ENCODE measurements at places on chromosomes 5 and 9.

GRCh38 chr5:168978500-168978899 lies 322.4 kb downstream of the SLIT3 start:
- no peak for DNase-seq

DNA sequence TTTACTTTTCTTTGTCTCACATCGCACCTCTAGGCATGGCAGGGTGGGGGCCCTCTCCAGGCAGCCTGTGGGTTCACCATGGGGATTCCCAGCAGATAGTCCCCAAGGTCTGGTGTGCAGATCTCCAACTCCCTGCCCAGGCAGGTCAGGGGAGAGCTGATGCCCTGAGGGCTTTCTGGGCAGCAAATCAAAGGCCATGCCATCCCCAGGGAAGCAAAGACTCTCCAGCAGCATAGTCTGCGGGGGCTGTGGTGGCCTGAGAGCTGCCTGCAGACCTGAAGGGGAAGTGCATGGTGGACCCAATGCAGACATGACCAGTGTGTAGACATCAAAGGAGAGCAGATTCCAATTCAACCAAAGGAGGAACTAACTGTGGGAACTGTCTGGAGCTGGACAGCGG lies 7.7 kb downstream of the NEURL1B start:
- DNase-seq, result no peak

GRCh38 chr5:6360323-6361072 lies 17.8 kb downstream of the MED10 start:
- DNase-seq, result no peak

DNA sequence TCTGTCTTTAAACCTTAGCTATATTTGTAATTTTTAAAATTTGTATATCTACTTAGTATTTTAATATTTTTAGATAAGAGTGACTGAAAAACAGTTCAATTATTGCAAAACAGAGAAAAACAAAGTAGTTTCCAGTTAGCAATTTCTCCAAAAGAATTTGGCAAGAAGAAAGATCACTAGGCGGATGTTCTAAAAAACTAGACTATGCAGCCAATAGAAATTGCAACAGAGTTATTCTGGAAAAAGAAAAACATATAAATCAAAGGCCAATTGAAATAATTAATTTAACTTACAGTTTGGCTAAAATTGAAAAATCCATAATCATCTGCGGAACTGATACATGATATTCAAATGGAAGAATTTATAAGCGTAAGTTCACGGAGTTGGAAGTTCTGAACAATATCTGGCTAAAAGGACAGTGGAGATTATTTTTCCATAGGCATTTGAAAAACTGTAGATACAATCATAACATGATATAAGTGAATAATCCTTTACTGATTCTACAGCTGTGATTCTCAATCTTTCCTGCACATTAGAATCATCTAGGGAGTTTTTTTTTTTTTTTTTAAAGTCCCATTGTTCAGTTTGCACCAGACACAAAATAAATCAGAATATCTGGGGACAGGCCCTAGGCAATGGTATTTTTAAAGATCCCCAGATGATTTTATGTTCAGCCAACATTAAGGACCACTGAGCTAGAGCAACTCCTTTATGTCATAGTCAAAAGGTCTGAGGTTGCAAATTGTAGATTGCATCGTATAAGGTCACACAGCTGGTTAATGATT lies 605.1 kb upstream of the DAB2 start:
- DNase-seq, result no peak

GRCh38 chr5:170791325-170791954 lies 7.9 kb downstream of the GABRP start:
- DNase-seq, result no peak
